EH (cell line): ENCODE measurements at places on chromosomes 4 and X.

DNA sequence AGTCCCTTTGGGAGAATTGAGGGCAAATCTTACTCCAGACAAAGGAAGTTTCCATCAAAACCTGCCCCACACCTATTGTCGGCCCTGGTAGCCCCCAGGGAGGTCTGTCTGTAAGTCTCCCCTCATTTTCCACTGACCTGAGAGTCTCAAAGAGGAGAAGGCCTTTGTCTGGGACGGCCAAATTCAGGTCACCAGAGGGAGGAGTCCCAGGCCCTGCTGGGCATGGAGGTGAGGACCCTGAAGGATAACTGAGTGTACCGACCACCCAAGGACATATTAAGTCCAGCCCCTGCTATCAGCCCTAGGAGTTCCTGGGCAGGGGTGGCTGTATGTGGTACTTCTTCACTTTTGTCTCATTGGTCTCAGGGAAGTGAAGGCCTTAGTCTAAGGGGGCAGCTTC lies 229.9 kb downstream of the FGF13 start:
- DNase-seq = no peak

DNA sequence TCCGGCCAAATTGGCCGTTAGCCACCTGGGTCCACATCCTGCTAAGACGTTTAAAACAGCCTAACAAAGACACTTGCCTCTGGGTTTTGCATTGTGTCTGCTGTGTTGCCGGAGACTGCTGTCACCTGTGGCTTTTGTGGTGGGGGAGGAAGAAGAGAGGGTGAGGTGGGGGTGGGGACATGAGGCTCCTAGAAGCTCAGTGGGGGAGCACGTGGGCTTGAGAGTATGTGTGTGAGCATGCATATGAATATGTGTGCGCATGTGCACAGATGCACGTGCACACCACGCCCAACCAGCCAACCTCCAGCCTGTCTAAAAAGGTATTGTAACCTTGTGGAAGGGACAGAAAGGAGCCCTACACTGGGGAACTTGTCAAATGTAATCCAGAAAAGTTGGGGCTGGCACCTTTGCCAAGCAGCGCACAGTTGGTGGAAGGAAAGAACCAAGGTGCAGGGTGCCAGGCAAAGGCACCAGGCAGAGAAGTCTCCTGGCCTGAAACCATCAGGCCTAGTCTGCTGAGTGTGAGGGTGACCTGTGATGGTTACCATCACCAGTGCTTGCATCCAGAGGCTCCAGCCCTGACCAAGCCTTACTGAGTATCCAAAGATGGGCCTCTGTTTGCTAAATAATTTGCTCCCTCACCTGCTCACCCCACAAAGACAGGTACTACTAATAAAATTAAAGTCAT lies 10.1 kb upstream of the SASH3 start:
- DNase-seq = no peak

DNA sequence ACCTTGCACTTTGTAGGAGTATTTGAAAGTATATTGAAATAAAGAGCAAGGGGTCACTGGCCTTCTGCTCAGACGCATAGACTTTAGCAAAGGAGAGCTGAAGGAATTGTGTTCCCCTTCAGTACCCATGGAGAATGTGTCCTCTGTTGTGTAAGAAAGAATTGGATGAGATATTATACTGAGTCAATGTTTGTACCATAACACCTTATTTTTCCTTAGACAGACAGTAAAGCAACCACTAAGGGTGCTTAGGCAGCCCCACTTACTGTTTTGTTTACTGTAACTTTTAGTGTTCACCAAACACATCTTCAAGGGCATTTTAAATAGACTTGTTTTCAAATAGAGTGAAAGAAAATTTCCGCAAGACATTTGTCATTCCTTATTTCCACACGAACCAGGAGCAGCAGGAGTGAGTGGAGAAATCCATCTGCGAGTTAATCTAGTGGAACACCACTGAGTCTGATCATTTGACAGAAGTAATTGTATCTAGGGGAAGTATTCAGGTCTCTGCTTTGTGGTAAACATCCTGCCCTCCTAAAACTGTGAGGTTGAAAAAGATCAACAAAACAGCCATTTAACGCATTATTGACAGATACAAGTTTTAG lies 89.5 kb downstream of the SLIT2 start:
- no peak for DNase-seq

- DNase-seq = no peak
Observed at GRCh38 chr4:7263166-7263565, 70.8 kb downstream of the SORCS2 start.

DNA sequence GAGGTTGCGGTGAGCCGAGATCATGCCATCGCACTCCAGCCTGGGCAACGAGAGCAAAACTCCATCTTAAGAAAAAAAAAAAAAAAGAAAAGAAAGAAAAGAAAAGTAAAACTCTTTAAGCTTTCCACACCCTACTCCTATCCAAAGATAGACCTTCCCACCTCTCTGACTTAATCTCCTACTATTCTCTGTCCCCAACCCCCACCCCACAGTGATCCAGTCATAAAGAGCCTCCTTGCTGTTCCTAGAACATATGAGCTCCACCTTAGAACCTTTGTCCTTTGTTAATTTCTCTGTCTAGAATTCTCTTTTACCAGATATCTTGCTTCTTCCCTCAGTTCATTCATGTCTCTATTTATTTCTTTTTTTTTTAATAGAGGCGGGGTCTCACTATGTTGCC lies 30.1 kb upstream of the MSN start:
- DNase-seq = no peak

DNA sequence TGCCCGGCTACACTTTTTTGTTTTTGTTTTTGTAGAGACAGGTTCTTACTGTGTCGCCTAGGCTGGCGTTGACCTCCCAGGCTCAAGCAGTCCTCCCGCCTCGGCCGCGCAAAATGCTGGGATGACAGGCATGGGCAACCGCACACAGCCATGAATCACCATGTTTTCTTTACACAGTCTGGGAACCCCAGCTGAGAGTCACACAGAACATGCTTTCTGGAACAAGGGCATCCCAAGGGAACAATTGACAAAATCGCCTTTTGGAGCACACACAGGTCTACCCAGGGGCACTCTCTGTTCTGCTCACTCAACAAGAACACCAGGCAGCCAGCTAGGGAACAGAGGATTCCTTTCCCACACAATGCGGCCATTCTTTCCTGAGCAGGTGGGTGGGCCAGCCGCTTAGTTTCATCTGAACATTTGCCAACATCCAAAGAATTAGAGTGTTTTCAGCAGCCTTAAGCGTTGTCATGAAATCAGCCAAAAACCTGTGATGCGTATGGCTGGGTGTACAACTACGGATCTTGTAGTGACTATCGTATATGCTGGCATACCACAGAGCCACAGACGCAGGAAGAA lies 15.7 kb downstream of the PRKX start:
- DNase-seq = peak; percentile 68

GRCh38 chrX:99719140-99719539 lies 690.9 kb downstream of the PCDH19 start:
- no peak for DNase-seq

- no peak for DNase-seq
Observed at GRCh38 chr4:130922955-130923354, 1827.0 kb downstream of the C4orf33 start.

- no peak for DNase-seq
Observed at GRCh38 chr4:81635739-81636138, 164.0 kb upstream of the RASGEF1B start.

DNA sequence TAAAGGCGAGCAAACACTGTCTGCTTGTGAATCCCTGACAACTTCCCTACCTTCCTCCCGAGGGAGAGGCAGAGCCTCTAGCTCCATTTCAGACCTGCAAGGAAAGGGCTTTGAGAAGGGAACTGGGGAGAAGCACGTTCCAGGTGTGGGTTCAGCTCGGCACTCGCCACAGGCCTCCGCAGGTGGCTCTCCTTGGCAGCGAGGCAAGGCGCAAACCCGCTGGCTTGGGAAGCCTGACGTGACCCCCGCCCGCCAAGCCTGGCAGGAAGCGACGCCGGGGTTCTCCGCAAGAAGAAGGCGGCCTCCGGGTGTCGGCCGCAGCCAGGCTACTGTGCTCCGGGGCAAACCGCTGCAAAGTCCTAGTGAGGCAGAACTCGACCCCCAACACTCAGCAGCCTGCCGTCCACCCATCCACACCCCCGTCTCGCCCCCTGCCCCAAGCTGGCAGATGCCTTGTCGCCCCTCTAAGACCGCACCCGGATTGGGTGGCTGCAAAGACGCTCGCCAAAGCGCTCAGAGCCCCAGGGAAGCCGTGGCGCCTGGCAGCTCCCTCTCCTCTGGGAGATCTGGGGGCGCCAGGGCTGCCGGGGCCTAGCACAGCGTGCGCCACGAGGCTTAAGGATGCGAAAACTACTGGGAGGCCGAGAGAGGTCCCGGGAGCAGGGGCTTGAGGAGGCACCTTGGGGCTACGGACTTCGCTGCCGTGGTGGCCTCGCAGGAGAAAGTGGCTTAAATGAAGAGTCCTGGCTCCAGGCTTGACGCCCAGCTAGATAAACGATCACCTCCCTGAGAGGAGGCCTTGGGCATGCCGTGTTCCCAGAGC lies 21.8 kb downstream of the NKX3-2 start:
- no peak for DNase-seq

DNA sequence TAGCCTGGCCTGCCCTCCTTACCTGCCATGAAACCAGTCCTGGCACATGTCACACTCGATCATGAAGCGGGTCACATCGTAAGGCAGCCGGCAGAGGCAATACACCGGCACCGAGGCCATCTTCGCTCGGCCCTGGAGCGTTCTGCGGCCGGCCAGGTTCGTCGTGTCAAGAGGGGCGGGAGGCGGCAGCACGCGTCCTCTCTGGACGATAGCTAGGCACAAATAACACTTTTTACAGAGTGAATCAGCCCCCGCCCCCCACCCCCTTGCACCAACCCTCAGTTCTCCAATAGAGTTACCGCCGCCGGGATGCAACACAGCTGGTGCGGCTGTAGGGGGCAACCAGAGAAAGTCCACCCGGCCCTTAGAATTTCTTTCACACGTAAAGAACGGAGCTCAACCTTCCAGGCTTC lies 1.7 kb downstream of the PHF8 start:
- DNase-seq = peak; percentile 72

- DNase-seq = no peak
Observed at GRCh38 chrX:71111921-71112431, 599 bp upstream of the IL2RG start.

GRCh38 chr4:27685091-27685490 lies 824.5 kb downstream of the STIM2 start:
- no peak for DNase-seq

GRCh38 chr4:4859325-4859798 lies at the start of gene MSX1:
Gene MSX1 (plus strand): TSS chr4:4859665. CDS start chr4:4859900, 235 bp downstream.
- DNase-seq = peak; percentile 88

DNA sequence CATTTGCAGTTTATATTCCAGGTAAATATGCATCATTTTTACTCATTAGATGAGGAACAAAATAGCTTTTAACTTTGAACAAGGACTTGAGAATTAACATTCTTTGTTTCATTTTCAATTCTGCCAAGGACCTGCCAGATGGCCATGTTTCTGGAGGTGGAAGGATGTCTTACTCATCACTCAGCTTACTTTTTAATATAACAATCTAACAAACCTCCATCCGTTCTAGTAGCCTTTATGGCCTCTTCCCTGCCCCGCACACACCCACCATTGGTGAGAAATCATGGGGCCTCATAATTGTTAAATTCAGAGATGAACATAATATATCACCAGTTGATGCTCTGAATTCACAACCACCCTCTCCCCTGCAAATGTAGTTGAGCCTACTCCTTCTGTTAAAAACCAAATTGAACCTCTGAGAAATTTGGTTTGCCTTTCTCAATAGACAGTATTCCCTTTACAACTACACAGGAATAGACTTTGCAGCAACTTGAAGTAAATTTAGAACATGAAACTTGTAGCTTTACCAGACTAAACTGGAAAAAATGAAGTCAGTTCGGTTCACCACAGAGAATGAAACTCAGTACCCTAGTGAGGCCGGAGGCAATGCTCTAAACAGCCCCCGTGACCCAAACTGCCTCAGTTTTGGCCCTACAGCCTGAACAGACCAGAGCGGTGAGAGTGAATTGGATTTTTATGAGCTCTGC lies 50.1 kb upstream of the ACSL4 start:
- DNase-seq = peak; percentile 0

GRCh38 chr4:86968547-86968946 lies 33.7 kb downstream of the AFF1 start:
- DNase-seq = no peak

GRCh38 chr4:96305030-96305429 lies 465.1 kb downstream of the PDHA2 start:
- DNase-seq = no peak

DNA sequence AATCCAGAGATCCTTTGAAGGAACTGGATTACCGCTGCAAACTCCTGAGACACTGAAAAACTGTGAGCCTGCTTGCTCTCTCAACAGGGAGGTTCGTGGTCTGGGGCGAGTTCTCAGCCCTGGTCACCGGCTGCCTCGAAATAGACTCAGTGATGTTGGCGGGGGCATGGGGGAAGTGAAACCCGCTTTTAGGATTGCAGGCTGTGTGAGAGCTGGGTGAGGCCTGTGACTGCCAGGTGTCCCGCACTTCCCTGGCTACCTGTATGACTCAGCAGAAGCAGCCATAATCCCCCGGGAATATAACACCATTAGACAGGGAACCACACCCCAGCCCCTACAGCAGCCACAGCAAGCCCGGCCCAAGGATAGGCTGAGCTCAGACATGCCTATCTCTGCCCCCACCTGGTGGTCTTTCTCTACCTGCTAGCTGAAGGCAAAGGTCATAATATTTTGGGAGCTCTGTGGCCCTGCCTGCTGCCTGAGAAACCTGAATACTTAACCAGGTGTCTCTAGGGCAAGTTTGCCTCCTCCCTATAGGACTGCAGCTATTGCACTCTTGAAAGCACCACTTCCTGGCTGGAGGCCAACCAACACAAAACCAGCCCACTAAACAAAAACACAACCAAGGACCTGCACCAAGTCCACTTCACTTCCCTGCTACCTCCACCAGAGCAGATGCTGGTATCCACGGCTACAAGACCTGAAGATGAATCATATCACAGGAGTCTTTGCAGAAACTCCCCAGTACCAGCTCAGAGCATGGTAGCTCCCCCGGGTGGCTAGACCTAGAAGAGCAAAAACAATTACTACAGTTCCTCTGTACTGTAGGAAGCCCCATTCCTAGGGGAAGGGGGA lies 202.0 kb downstream of the RRAGB start:
- DNase-seq = no peak

- DNase-seq = peak; percentile 13
Observed at GRCh38 chr4:154982187-154983047, 201.3 kb downstream of the RBM46 start.

GRCh38 chr4:4867375-4868039 lies 8.0 kb downstream of the MSX1 start:
- no peak for DNase-seq

GRCh38 chrX:20265221-20265725 lies 1.4 kb downstream of the RPS6KA3 start:
- DNase-seq = peak; percentile 74

GRCh38 chr4:16082426-16083240 lies 1.2 kb downstream of the PROM1 start:
- no peak for DNase-seq

GRCh38 chr4:187063251-187063650 lies 339.6 kb upstream of the FAT1 start:
- DNase-seq = no peak

DNA sequence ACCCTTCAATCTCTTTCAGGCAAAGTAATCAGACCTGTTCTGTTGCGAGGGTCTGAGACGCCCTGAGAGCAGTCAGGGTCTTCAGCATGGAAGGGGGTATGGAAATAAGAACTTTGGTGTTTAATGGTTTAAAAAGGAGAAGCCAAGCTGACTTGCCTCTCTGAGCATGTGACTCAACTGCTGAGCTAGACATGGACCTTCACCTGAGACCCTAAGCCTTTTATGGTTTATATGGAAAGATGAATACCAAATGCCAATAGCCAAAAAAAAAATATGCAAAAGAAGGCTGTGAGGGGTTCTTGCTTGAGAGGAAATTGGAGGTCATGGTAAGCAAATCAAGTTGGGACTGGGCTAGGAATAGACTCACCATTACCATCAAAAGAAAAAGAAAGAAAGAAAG lies 30.6 kb downstream of the CHRNA9 start:
- DNase-seq = no peak
